Smooth muscle cell of the pulmonary artery (primary cell): ENCODE measurements at places on chromosomes 2 and 18. TPM values are rescaled to one million over a fixed set of nuclear protein-coding genes. Genes with fewer than 3 reads are reported as not detected.

The RBKS gene
- 0.59 and 1.2 TPM in 2 replicates for total RNA-seq

The FAM110C gene
- 0.07 and 1.1 TPM in 2 replicates for total RNA-seq

The COQ10B gene
- total RNA-seq: 34.0 and 39.6 TPM in 2 replicates

The IFIH1 gene
- total RNA-seq: 5.6 and 7.3 TPM in 2 replicates

The MOGAT1 gene
- not detected in 2 replicates for total RNA-seq
